ENCODE measurements at places on chromosomes 3 and 15.

- DNase-seq: no peak
Measured at GRCh38 chr3:42213417-42213816, 52.6 kb downstream of the CCK start.

- DNase-seq: no peak
Measured at GRCh38 chr15:74390647-74391288, 23.3 kb upstream of the CYP11A1 start.

- no peak for DNase-seq
Measured at GRCh38 chr3:13099707-13100106, 26.5 kb upstream of the IQSEC1 start.

GRCh38 chr3:66934725-66935124, 63.4 kb upstream of the KBTBD8 start:
- no peak for DNase-seq

DNA sequence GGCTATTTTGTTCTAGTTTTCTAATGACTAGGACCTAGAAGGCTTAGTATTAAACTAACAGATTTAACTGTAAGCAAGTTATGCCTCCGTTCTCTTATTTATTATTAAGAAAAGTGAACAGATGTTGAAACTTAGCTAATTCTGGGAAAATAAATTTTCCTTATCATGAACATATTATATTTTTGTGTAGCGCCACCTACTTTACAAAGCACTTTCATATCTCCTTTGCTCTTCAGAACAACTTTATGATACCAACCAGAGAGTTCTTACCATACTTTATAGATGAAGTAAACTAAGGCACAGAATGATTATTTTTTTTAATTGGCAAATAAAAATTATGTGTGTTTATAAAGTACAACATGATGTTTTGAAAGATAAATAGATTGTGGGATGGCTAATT, 59.4 kb downstream of the NME9 start:
- DNase-seq: no peak

GRCh38 chr3:159902546-159903314, 85.9 kb upstream of the IL12A start:
- no peak for DNase-seq

- DNase-seq: no peak
Measured at GRCh38 chr3:145754605-145755289, 406.2 kb downstream of the PLOD2 start.

DNA sequence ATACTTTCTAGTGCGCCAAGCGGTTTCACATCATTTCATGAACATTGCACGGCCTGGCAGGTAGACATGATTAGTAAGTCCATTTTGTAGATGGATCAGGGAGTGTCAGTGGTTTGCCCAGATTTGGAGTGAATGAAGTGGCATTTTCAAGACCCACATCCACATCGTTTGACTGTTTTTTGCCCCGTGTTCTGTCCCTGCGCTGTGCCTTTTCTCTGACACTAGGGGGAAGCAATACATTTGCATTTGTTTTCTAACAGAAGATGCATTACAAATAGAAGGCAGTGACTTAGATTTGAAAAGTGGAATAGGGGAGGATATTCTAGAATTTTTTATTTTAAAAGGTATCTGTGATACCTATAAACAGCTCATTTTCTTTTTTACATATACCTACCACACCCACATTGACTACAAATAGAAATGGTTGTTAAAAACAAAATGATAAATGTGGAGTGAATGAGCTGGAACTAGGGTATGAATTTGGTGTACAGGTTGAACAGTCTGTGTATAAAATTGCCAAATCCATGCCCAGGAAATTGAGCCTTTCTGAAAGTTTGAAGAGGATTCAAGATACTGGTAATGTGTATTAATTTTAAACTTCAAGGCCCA, 98.0 kb downstream of the USP13 start:
- DNase-seq: peak; percentile 30

DNA sequence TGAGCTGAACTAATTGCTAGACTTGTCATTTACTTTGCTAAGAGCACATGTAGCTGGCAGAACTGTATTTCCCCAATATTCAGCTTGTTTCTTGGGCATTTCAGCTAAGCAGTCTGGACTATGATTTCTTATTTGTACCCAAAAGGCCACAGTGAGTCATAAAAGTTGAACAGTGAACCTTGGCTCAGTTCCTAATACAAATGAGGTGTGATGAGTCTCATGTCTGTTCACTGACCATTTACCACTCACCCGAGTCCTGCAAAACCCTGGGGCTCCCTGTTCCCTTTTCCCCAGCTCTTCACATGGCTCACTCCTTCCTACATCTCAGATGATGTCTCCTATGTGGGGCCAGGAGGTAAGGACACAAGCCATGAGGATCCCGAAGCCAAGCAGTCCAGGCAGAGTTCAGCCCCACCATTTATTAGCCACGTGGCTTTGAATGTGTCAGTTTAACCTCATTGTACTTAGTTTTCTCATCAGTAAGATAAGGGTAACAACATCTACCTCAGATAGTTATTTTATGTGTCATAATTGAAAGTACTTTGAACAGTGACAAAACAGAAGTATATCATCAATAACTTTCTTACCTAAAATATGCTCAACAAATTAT, 239.3 kb downstream of the IL5RA start:
- DNase-seq: no peak

GRCh38 chr3:150958683-150959082, 13.8 kb downstream of the CLRN1 start:
- DNase-seq: no peak

DNA sequence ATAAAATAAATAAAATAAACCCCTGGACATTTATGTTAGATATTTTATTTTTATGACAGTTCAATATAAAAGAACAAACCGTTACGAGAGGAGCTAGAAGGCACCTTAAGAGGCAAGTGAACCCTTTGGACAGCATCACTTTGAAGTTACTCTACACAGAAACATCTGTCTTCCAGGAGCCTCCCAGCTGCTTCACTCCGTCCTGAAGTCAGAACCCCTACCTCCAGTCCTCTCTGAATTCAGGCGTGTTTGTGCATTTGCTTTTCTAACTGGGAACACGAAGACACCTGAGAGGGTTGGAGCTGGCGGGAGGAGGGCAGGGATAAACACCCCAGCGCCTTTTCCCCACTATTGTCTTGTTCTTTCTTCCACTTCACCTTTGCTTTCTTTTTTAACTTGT, 46.2 kb downstream of the CMTM7 start:
- no peak for DNase-seq

GRCh38 chr15:83854950-83855707, 201.2 kb downstream of the ADAMTSL3 start:
- no peak for DNase-seq

DNA sequence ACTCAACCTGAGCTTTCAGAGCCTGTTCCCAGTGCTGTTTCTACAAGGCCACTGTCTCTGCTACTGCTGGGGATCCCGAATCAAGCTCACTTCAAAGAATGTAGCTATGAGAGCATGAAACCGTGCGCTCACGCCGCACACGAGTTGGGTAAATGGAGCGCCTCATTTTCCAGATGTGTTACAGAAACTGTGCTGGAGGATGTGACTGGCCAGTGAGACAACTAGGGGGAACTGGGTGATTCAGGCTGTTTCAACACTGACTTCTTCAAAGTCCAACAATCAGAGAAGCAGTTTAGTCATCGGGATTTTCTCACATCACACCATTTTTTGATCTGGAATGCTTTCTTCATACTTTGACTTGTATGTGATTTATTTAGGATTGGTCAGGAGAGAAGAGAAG, 3.5 kb downstream of the ZNF710 start:
- DNase-seq: peak; percentile 96

DNA sequence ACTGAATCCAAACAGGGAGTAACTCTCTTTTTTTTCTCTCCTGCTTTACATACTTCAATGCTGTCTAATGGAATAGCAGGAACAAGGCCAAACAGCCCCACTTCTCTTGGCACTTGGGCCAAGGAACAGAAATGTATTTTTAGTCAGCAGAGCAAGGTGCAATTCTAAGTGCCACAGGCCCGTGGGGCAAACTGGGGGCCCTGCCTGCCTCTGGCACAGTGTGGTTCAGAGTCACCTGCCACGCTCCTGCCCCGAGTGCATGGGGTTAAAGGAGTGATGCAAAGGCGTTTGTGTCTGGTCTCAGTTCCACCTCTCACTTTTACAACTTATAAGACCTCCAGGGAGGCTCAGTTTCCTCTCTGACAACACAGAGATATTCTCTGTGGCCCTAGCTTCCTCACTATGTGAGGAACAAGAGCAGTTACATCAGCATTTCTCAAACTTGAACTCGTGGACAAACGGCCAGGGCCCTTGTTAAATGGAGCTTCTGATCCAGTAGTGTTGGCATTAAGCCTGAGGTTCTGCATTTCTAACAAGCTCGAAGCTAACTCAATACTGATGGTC, 51.3 kb downstream of the LRIG1 start:
- no peak for DNase-seq

GRCh38 chr3:190780524-190780923, 82.0 kb downstream of the GMNC start:
- DNase-seq: no peak

DNA sequence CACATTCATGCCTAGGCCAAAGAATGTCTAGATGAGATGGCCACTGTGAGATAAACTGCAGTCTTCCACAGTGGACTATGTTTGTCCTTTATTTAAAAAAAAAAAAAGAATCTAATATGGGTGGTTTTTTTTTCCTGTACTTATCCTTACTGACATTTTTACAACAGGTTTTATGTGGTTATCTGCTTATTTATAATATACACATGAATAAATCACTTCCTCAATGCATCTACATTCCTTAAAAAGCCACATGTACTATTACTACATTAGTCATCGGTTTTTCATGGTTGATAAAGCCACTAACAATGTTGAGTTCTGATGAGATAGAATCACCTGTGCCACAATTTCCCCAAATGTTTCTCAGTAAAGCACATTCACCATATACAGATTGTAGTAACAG, 341.3 kb upstream of the THBS1 start:
- peak; percentile 85 for DNase-seq

DNA sequence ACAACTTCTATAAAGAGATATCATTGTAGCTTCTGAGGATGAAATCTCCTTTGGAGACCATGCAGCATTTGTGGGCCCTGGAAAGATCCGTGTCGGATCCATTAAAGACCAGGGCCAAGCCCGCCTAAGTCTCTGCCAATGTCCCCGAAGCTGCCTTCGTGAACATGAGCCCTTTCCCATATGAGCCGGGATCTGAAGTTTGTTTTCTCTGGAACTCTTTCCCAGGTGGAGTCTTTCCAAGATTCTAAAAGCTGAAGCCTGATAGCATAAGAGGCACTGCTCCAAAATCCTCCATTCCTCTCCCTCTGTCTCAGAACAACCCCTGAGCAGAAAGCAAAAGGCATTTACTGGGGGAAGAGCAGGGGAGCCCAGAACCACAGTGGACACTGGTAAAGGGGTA, 274.6 kb downstream of the NTRK3 start:
- no peak for DNase-seq

All from fibroblast of upper back skin (primary cell).